ENCODE measurements at places on chromosomes 2 and 18.
A peak's percentile ranks its signal among the peaks of the same experiment; 100 is the strongest.

DNA sequence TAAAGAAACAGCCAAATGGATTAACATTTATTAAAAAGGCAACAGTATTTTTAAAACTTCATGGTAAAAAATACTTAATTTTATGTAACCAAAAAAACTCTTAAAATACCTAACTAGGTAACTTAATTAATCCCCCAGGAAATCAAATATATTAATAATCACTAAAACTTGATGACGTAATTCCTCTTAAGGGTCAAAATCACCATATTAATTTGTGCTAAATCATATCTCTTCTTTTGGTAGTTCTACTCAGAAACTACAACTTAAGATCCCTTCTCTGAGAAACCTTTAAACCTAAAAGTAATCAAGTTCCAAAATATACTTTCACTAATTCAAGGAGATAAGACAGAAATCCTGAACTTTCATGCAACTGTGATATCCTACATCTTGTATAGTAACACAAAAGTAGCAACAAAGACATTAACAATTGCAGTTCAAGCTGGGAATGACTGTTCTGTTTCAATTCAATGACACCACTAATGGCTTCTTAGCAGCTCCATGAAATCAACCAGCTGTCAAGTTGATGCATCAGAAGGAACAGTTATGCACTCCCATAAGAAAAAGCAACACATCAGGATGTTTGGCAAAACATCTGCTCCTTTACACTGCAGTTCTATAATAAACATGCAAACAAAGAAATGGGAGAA, 4.0 kb downstream of the BAZ2B start:
- no peak for DNase-seq

- no peak for DNase-seq
Measured at GRCh38 chr2:109239720-109240119, 110.7 kb downstream of the SH3RF3 start.

DNA sequence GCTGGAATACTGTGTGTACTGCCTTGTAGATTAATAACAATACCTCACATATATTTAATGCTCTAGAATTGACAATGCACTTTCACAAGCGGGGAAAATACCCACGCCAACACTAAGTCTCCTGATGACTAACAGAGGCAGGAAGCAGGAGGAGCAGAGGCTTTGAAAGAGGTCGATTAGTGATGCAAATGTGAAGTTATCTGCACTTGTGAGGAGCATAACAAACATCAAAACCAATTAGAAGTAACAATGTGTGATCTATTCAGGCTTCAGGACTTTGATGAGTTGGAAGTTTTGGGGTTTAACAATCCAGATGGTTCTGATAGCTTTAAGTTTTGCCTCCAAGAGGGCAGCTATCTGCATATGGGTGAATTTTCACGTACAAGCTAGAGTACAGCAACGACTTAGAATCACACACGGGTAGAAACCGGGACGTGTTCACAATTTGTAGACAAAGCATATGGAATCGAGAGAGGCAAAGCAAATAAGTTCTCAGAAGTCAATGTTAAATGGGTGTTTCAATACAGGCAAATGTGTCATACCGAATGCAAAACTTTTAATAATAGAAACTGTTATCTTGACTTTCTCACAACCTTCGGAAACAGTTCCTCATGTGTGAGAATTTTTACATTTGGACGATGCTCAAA, 114.5 kb downstream of the METTL8 start:
- DNase-seq = no peak

- no peak for DNase-seq
Measured at GRCh38 chr2:110783196-110783873, 51.0 kb downstream of the ACOXL start.

DNA sequence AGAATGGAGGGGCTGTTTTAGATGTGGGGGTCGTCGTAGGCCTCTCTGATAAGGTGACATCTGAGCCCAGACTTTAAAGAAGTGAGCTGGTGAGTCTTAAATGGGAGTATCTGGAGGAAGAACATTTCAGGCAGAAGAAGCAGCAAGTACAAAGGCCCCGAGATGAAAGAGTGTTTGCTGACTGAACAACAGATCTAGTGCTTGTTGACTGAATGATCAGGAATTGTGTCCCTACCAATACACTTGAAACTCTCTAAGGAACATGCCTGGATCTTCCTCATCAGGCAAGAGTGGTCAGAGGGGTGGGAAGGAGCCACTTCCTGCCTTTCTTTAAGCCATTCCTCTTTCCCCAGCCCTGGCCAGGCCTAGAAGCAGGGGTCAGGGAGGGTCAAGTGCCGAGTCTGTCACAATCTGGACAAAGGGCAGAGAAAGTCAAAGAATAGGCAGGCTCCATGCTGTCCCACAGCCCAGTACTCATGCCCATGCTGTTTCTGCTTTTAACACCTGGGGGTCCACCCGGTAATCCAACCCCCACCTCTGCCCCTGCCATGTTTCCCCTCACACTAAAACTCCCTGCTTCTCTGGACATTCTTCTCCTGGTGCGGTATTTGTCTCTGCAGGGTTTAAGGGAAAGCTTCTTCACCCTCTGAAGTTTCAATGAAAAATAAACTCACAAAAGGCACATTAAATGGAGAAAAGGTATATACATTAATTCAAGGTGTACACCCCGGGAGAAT, 3.0 kb upstream of the TMEM37 start:
- DNase-seq = no peak

DNA sequence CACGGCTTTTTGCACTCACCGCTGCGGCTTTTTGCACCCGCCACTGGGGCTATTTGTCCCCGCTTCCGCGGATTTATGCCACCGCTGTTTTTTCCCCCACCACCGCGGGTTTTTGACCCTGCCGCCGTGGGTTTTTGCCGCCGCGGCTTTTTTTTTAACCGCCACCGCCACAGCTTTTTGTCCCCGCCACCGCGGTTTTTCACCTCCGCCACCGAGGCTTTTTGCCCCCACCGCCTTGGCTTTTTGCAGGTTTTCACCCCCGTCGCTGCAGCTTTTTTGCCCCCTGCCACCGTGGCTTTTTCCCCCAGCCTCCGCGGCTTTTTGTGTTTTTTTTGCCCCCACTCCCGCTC, 2796.7 kb upstream of the TEKT4 start:
- DNase-seq = no peak

DNA sequence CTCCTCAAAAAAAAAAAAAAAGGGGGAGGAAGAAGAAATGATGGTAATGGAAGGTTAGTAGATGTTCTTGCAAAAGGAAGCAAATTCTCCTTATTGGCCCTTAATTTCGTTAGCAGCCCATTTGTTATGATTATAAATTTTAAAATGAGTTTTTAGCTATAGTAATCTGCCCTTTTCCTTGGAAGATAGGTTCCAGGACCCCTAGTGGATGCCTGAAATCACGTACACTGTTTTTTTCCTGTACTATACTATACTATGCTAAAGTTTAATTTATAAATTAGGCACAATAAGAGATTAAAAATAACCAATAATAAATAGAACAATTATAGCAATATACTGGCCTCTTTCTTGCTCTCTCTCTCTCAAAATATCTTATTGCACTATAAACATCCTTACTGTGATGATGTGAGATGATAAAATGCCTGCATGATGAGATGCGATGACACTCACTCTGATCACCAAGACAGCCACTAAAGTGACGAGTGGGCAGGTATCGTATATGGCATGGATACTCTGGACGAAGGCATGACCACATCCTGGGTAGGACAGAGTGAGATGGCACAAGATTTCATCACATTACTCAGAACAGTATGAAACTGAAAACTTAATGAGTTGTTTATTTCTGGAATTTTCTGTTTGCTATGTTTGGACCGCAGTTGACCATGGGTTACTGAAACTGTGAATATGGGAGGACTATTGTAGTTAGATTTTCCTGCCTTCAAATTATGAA, 87.2 kb downstream of the KCTD18 start:
- DNase-seq = no peak

DNA sequence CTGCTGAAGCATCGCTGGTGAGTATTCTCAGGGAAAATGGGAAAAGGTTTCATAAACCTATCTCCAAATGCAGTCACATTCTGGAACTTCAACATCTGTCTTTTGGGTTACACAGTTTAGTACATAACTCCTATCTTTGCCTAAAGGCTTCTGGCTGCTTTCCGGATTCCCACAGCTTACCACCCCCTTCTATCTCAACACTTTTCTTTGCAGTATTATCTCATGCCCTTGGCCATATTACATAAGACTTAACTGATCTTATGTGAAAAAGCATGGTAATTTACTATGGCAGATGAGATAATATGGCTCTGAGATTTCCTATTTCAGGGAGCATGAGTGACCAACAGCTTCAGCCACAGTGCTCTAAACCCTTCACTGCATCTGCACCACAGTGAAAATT, 369.3 kb upstream of the LINC00305 start:
- no peak for DNase-seq

DNA sequence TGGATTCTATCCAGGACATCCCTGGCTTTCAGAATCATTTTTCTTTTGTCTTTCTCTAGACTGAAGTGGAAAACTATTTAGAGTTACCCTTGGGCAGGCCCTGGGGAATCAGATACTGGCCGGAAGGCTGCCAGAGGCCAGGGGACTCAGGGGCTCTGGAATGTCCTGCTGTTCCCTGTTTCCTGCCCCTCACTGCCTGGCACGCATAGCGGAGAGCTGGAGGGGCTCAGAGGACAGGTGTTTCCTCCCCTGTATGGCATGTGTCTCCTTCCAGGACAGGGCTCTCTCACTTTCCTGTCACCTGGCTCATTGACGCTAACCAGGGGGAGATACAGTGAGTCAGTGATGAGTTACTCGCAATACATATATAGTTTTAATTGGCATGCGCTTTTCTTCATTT, 38.8 kb downstream of the DYSF start:
- no peak for DNase-seq

GRCh38 chr2:26139269-26140183, 33.4 kb upstream of the GAREM2 start:
- no peak for DNase-seq

- DNase-seq = no peak
Measured at GRCh38 chr2:4324531-4324930, 621.2 kb downstream of the DCDC2C start.

GRCh38 chr2:159186462-159186861, 100.0 kb downstream of the WDSUB1 start:
- no peak for DNase-seq

DNA sequence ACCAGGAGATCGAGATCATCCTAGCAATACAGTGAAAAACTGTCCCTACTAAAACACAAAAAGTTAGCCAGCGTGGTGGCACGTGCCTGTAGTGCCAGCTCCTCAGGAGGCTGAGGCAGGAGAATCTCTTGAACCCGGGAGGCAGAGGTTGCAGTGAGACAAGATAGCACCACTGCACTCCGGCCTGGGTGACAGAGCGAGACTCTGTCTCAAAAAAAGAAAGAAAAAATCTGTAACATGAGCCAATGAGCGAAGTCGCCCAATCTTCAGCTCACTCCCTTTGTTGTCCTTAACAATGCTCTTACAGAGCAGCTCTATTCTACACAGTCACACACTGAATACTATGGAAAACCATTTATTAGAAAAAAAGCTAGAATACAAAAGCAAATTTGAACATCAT, 22.0 kb downstream of the FAM98A start:
- DNase-seq = no peak

- peak; percentile 76 for DNase-seq
Measured at GRCh38 chr18:25230658-25231326, 121.2 kb downstream of the ZNF521 start.

GRCh38 chr18:805008-805754, 6.9 kb downstream of the YES1 start:
- DNase-seq = no peak

GRCh38 chr2:17179145-17179808, 339.0 kb downstream of the RAD51AP2 start:
- no peak for DNase-seq

GRCh38 chr2:136653861-136654260, 111.5 kb upstream of the THSD7B start:
- DNase-seq = peak; percentile 62

Data from ureter (tissue), 1 donor.